ENCODE measurements at places on chromosomes 11 and 22.

GRCh38 chr11:31956310-31956709, 134.6 kb upstream of the RCN1 start:
- DNase-seq = no peak

DNA sequence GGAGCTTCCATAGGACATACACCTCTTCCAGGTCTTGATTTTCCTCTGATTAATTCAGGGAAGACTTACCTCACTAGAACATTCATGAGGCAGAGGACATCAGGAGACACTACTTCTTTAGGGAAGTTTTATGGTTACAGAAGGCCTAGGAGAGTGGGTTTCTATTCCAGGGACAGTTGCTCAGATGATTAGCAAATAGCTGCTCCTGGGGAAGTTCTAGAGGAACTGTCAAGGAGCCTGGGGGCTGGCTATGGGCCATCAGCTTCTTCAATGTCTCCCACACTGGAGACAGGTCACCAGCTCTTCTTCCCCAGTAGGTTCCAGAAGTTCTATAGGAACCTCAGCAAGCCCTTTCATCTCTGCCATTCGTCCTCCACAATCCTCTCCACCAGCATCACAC, 11.5 kb upstream of the OR10A5 start:
- no peak for DNase-seq

DNA sequence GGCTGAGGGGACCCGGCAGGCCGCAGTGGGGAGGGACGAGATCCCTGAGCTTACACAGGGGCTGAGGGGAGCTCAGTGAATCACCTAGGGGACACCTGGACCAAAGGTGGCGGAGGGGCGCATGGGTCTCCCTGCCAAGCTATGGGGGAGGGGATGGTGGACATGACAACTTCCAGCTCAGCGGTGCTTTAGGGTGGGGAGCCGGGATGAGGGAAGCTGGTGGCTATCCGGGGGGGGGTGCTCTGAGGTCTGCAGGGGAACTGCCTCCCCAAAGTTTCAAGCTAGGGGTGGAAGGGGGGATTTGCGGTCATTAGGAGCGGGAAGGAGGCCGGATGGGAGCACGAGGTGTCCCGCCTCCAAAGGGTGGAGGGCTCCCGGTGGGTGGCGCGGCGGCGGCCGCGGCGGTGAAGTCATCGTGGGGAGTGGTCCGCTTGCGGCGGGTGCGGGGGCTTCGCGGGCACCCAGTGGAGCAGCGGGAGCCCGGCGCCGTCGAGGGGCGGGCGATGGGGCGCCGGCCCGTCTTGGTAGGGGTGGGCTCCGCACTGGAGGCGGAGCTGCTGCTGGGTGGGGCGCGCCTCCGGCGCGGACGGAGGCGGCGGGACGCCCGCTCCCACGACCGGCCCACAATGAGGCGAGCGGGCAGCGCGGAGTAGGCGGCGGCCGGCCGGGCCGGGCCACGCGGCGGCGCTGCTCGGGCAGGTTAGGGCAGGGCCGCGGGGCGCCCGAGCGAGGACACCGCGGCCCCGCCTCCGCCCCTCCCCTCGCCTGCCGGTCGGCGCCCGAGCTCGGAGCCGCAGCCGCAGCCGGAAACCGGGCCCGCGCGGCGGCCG, at the start of gene MICALL1:
MICALL1 (plus strand) TSS at position 764 of the 830 bp plus-strand sequence. CDS start 126 bp downstream, outside the sequence.
- DNase-seq = peak; percentile 15

DNA sequence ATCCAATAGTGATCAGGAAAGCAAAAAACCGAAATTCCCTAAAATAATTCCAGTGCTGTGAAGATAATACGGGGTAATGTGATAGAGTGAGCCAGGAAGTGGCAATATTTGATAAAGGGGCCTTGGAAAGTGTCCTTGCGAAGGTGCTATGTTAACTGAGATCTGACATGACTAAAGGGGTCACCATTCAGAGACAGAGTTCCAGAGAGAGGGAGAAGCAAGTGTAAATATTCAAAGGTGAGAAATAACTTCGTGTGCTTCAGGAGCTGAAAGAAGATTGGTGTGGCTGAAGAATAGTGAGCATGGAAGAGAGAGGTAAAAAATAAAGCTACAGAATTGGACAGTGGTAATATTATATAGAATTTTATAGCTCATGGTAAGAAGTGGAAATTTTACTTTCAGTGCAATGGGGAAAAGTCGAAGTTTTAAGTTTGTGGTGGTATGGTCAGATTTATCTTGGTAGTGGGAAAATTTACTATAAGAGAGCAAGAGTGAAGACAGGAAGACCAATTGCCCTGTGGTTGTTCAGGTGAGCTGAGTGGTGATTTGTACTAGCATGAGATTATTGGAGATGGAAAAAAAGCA, 164.5 kb downstream of the JRKL start:
- no peak for DNase-seq

DNA sequence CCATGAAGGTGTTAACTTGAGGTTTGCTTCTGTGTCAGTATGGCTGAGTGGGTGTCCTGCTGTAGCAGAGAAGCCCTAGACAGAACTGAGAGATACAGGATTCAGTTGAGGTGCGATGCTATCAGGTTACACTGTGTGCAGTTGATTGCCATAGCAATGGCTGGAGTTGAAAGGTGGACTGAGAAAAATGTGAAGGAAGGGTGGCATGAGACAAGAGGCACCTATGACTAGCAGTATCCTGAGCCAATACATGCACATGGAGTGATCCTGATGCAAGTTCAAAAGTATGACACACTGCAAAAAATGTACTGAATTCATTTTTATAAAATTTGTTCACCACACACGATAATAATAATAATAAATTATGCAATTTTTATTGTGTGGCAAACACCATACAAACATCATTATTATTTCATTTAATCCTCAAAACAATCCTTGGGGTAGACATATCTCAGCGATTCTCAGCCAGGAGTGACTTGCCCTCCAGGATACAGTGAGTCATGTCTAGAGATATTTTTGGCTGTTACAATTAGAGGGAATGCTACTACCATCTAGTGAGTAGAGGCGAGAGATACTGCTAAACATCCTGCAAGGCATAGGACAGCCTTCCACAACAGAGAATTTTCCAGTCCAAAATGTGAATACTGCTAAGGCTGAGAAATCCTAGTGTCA, 3.9 kb upstream of the PIWIL4 start:
- no peak for DNase-seq

- no peak for DNase-seq
Observed at GRCh38 chr22:44225091-44225689, 44.5 kb downstream of the PARVG start.

- no peak for DNase-seq
Observed at GRCh38 chr11:3104961-3105790, 48.0 kb upstream of the CARS1 start.

GRCh38 chr11:118661425-118662301, 17.8 kb downstream of the TREH start:
- no peak for DNase-seq

DNA sequence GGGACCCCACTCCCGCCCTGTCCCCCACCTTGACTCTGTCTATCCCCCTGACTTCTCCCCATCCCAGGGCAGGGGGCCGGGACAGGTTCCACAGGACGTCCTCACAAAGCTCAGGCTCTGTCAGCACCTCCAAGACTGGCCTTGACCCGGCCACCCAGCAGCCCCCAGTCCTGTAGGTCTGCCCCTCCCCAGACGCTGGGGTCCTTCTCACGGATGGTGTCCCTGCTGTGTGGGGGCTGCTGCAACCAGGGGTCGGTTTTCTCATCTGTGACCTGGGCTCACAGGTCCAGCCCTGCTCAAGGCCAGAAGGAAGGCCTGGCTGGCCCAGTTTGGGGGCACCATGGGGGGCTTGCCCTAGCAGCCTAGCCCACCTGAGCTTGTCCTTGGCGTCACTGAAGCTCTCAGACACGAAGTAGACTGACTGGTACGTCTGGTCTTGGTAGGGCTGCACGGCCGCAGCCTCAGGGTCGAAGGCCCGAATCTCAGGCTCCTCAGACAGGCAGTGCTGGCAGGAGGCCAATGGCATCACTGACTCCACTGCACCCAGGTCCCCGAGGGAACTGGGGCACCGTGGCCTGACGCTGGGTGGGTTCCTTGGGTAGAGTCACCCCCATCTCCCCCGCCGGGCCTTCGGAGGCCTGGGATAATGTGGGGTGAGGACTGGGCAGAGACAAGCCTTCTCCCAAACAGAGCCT, 4.0 kb upstream of the INS start:
- no peak for DNase-seq

DNA sequence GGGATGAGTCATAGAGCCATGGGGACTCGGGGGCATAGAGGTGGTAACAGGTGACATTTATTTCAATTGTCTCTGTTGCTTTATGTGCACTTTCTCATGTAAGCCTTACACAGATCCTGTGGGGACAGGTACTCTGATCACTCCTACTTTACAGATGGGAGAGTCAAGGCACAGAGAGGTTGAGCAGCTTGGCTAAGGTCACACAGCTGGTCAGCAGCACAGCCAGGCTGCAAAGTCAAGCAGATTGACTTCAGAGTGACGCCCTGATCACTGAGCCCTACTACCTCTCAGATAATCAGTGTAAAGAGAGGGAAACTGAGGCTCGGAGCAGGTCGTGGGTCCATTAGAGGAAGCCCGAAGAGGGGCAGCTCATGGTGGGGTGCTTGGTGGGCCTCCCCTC, 3.5 kb downstream of the TMPRSS6 start:
- DNase-seq = no peak

GRCh38 chr22:42493393-42493792, 26.2 kb downstream of the RRP7A start:
- DNase-seq = no peak

- DNase-seq = no peak
Observed at GRCh38 chr11:72848846-72849466, 34.7 kb downstream of the ATG16L2 start.

DNA sequence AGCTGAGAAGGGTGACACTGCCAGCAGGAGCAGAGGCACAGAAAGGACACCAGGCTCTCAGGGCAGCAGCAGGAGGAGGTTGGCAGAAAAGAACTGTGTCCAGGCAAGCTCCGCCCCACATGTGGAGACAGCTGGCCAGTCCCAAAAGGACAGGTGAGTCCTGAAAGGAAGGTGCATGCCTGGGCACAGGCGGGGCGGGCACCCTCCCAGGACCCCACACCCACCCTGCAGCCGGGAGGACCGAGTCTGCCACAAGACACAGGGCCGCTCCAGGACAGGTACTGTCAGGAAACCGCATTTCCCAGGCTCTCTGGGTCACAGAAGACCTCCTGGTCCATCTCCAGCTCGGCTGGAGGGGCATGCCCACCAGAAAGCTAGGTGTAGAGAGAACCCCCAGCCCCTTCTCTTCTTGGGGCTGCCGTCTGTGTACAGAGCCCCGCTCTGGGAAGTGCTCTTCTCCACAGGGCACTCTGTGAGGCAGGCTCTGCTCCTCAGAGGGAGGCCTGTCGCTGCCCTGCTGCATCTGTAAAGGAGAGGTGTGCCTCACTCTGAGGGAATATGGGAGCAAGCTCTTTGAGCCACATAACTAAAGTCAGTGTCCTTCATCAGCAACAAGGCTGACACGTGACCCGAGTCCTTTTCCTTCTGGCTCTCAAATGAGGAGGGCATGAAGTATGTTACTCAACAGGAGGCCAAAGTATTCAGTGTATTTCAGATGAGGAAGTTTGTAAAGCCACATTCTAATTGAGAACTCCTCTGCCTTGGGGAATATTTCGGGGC, 50.5 kb downstream of the CLTCL1 start:
- DNase-seq = no peak

DNA sequence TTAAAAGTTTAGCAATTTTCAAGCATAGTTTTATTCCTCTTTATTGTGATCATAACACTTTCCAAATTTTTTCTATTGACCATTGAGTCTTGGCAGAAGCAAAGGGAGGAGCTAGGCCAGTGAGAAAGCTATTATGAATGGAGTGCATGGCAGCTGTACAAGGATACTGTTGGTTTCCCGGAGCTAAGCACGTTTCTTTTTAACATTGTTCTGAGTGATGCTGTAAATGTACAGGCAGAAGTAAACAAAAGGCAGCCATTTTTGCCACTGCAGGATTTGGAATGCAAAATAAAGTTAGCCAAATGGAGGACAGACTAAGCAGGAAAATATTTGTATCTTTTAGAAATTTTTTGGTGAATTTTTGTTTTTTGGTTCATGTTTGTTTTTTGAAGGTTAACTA, 16.2 kb downstream of the CBL start:
- peak; percentile 74 for DNase-seq

- DNase-seq = peak; percentile 11
Observed at GRCh38 chr11:10366568-10367331, 61.9 kb downstream of the ADM start.

DNA sequence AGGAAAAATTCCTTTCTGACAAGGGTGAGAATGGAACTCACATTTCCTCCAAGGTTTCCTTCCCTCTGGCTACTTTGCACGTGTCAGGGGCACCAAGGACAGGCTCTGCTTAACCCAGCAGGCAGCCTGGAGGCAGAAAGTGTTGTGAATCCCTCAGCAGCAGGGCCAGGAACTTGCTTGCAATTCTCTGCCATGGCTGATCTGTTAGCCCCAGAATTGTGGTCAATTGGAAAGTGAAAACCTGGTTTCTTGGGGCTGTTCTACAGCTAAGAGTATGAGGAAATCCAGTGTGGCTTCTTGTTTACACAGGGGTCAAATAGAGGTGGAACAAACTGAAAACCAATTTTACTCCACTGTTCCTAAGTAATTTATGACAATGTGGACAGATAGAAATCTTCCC, 38.3 kb upstream of the CEP295 start:
- no peak for DNase-seq

DNA sequence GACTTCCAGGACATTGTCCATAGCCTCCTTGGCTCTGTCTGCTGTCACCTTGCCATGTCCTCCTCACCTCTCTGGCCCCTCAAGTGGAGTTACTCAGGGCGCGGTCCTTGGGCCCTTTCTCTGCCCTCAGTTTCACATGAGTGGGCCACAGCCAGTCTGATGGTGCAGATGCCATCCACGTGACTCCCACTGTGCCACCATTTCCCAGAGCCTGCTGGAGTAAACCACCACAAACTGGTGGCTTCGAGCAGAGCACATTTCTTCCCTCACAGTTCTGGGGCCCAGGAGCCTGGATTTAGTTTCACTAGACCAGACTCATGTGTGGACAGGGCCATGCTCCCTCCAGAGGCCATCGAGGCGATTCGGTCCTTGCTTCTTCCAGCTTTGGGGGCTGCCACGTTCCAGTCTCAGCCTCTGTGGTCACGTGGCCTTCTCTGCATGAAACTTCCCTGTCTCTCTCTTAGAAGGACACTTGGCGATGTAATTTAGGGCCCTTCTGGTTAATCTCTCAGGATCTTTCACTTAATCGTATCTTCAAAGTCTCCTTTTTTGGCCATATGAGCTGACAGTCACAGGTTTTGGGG, 14.6 kb downstream of the SMARCB1 start:
- no peak for DNase-seq

GRCh38 chr11:105538588-105538987, 71.3 kb upstream of the GRIA4 start:
- DNase-seq = no peak

- no peak for DNase-seq
Observed at GRCh38 chr11:30245621-30246020, 14.8 kb downstream of the FSHB start.

GRCh38 chr22:28442711-28443525, 236.7 kb downstream of the TTC28 start:
- no peak for DNase-seq

- no peak for DNase-seq
Observed at GRCh38 chr11:2902784-2903671, 17.5 kb upstream of the CDKN1C start.

- DNase-seq = no peak
Observed at GRCh38 chr11:114182471-114183043, 113.6 kb upstream of the NNMT start.

Data from NCI-H1105 (cell line).